ENCODE measurements at places on chromosomes 3 and 15.

DNA sequence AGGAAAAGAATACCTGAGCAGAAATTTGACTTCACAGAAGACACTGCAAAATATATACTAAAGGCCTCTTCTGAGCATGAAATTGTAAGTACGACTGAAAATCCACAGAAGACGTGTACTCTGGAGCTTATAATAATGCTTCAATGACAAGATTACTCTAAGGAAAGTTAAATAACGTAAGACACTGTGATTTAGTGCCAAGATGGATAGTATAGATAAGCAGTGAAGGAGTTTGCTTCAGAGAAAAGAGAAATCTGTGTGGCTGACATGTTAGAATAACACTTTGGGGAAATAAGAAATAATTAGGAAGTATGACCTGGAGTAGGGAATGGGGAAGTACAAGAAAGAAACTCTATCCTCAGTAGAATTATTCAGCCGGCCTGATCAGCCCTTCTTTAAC, 28.9 kb downstream of the ALDH1A2 start:
- DNase-seq = no peak

DNA sequence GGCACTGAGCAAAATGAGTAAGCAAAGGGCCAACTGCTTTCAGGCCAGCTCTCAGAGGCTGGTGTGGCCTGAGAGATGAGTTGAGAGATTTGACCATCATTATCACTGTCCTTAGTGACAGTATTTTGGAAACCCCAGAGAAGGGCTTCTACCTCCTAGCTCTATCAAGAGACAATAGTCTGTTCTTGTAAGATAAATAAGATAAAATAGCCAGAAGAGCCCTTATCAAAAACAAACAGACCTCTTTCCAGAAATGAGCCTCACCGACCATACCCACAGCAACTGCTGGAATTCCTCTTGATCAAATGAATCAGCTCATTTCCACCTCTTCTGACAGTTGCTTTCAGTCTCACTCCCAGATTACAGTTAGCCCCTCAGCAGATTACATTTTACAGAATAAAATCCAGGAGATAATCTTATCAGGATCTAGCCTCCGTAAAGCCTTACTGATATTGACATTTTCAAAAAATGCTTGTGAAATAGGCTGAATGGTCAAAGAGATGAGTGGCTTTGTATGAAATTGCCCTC, 4.5 kb downstream of the HDC start:
- no peak for DNase-seq

DNA sequence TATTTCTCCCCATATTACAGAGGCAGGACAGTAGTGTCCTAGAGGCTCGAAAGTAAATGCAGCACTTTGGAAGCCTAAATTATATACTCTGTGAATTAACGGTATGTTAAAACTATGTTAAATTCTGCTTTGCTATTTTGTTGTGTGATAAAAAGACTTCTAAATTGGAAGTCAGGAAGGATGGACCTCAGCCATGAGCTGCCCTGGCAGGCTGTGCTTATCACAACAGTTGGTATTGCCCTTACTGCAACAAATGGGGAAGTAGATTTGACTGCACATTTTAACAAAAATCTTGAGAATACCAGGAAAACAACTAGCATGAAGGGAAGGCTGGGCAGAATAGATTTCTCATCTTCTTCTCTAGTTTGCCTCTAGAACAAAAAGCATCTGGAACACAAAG, 706.6 kb downstream of the SI start:
- DNase-seq = no peak

GRCh38 chr3:124770336-124771082, 40.3 kb downstream of the UMPS start:
- DNase-seq = no peak

GRCh38 chr3:25586167-25586505, 78.6 kb downstream of the TOP2B start:
- no peak for DNase-seq

DNA sequence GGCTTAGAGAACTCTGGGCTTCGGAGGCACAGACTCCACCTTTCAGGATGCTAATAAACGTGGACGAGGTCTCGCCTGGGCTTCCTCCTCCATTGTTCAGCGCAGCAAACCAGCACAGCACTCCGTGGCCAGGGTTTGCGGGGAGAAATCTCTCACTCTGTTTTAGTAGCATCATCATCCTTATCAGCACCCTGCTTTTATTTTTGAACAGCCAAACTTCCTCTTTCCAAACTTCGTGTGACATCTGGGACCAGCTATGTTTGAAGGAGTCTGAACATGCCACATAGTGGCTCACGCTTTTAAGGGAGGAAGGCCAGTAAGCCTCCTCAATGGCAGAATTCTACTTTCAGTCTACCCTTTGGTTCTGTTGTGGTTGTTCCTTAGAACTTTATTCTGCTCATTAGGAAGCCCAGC, 149.0 kb downstream of the PGPEP1L start:
- DNase-seq = no peak

DNA sequence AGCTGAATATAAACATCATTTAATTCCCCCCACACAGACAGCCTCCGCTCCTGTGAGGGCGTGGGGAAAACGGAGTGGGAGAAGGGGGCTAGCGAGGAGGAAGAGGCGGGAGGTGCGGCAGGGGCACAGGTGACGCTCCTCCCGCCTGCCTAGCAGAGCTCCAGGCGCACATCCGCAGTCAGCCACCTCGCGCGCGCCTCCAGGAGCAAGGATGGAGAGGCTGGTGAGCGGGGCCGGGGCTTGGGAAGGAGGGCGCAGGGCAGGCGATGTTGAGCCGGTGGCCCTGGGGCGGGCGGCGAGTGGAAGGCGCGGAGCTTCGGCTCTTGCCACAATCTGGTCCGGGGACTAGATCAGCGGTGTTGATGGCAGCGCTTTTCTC, at the start of gene CD200:
Gene CD200, plus strand, starts transcription at position 155 of the 379 bp plus-strand sequence. Its CDS starts 57 bp downstream, at position 212.
- peak; percentile 41 for DNase-seq

DNA sequence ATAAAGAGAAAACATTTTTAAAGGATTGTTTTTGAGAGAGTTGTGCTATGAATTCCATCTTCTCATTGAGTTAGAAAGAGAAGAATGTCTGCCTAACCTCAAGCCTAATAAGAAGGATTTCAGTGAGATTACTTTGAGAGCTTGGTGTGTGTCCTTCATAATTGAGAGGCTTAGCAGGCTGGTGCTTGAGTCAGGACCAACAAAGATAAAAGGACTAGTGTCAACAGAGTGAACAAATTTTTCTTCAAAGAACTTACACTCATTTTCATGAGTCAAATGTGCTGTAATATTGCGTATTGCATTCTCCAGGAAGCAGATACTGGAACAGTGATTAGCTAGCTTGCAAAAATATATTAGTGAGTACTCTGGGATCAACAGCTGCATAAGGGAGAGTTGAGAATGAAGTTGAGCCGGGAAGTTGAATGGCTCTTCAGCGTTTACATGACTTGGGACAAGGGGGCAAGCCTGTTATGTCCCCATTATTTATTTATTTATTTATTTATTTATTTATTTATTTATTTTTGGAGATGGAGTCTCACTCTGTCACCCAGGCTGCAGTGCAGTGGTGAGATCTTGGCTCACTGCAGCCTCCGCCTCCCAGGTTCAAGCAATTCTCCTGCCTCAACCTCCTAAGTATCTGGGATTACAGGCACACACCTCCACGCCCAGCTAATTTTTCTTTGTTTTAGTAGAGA, 37.5 kb upstream of the SLITRK3 start:
- no peak for DNase-seq

GRCh38 chr3:46900007-46900292, 22.4 kb downstream of the PTH1R start:
- DNase-seq = no peak

DNA sequence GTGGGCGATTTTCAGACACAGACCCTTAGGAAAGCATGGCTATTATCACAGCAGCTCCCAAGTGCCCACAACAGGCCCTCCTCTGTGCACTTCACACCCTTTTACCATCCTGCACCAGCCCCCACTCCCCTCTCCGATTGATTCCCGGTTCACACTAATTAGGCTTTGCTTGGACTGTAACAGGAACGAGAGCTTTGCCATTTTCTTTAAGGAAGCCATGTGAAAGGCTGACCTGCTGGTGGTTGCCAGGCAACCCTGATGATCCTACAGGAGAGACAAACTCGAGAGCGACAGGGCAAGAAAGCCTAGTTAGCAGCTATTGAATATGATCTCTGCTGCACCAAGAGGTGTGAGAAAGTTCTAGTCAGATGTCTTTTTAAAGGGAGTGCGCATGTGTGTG, 28.2 kb upstream of the DET1 start:
- no peak for DNase-seq

DNA sequence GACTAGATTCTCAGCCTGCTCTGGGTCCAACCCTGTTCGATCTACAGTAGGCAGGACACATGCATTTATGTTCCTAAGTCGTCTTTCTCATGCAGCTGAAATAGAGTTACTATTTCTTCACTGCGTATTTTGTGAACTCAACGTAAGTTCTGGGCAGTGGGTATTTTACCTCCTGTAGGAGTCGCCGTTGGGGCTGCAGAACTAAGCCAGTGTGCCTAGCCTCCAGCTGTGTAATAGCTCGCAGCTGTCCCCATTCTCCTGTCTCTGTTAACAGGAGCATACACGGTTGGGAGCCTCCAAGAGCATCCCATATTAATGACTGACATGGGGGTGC, 58.4 kb upstream of the HRH1 start:
- DNase-seq = no peak

- DNase-seq = no peak
These were observed 214.5 kb upstream of the HES1 start for GRCh38 chr3:193921465-193921864.

- no peak for DNase-seq
These were observed 139.2 kb downstream of the NUP210 start for GRCh38 chr3:13280811-13281506.

- no peak for DNase-seq
These were observed 15.3 kb downstream of the SCG3 start for GRCh38 chr15:51696566-51696965.

DNA sequence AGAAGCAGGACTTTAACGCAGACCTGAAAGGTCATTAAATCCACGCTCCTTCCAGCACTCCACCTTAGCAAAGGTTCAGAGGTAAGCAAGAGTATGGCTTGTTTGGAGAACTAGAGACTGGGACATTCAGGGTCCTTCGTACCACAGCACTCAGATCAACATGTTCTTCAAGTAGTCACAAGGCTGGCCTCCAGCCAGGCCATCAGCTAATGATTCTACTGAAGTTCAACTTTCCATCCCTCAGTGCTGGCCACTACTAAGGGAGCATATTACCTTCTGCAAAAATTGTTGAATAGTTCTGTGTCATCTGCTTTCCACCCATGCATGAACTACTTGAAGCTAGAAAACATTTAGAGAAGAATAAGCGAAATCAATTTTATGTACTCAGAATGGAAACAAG, 17.6 kb downstream of the CD200R1L start:
- no peak for DNase-seq

DNA sequence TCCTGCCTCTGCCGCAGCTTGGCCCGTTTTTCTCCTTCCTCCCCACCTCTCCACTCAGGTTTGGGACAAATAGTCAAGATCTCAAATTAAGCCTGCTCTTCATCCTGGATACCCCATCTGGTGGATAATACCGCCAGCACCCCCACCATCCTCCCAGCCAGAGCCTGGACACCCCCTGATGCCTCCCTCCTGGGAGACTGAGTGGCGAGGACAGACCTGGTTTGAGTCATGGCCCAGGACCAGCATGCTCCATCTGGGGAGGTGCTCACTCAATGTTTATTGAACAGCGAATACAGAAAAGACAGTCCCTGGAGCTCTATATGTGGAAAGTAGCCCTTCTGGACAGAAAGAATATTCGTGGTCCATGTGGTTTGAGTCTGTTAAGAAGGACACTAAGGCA, 23.3 kb downstream of the CTSH start:
- no peak for DNase-seq

GRCh38 chr3:20773320-20773984, 587.4 kb upstream of the SGO1 start:
- no peak for DNase-seq

GRCh38 chr3:168249205-168249549, 153.5 kb upstream of the GOLIM4 start:
- no peak for DNase-seq

- no peak for DNase-seq
These were observed 614.8 kb upstream of the BCHE start for GRCh38 chr3:166451997-166452396.

- no peak for DNase-seq
These were observed 24.3 kb downstream of the PLA2G4F start for GRCh38 chr15:42131826-42132806.

DNA sequence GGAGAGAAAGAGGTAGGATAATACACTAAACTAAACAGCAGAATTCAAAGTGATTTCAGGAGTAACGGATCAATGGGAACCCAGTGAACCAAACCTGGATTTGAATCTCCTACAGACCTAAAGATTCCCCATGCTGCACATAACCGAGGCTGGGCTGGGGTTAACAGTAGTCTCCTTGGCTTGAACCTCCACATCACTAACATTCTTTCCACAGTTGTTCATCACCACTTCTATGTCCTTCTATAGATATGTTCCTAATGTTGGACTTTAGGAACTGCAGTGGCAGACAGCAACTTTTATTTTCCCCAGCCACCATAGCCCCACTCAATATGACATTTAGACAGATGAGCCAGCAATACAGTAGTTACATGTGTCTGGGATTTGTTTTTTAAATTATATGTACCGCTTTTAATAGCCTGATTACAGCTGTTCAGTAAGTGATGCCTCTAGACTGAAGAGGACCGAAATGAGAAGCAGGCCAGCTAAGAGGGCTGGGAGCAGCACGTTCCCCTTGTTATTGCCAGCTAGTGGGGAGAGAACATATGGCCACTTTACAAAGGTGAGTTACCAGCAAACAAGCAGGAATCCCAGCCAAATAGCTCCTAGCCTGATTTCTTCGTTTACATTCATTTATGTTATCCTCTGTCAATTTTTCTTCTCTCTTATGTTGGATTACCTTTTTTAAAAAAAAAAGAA, 472.6 kb upstream of the CDIN1 start:
- DNase-seq = no peak

- DNase-seq = no peak
These were observed 271.3 kb upstream of the TPRG1 start for GRCh38 chr3:188900421-188900951.

- no peak for DNase-seq
These were observed at the start of gene UNC13C for GRCh38 chr15:53978253-53978906. TSS of gene UNC13C (plus strand) at chr15:53978441. CDS start at chr15:54012904, 34,463 bp downstream.

- no peak for DNase-seq
These were observed 125.9 kb upstream of the SMAD3 start for GRCh38 chr15:66939451-66940023.

DNA sequence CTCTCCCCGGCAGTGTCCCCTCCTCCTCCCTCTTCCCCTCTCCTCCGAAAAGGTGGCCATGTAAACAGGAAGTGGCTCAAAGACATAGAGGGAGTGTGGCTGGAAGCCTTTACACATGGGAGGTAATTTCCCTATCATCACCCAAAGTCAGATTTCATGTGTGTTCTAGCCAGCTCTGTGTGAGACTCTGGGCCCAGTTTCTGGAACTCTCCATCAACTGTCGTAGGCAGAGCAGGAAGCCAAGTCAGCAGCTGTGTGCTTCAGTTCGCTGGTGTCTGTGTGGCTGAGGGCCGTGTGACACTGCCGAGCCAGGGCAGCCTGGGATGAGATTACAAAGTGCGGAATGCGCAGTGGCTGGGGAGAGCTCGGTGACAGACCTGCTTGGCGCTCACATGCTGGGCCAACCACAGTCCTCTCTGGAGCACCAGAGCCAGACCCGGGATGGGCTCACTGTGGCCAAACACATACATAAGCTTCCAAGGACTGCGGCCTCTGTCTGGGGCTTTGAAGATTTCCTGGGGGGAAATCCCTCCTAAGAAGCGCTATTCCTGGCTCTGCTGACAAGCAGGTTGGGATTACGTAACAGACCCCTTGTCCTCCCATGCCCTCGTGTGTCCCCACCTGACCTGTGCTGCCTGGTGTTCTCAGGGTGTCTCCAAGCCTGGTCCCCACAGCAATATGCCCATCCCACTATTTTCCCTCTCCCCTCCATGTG, 50.7 kb downstream of the UMPS start:
- DNase-seq = no peak

GRCh38 chr3:177379045-177379444, 181.8 kb upstream of the TBL1XR1 start:
- DNase-seq = peak; percentile 11
